Activated CD4-positive, alpha-beta T cell treated with anti-CD3 and anti-CD28 coated beads, Interleukin-2, amount 50 U/mL, for 4 hours (primary cell): ENCODE measurements at places on chromosomes 7 and 10.
A peak's percentile ranks its signal among the peaks of the same experiment; 100 is the strongest.

DNA sequence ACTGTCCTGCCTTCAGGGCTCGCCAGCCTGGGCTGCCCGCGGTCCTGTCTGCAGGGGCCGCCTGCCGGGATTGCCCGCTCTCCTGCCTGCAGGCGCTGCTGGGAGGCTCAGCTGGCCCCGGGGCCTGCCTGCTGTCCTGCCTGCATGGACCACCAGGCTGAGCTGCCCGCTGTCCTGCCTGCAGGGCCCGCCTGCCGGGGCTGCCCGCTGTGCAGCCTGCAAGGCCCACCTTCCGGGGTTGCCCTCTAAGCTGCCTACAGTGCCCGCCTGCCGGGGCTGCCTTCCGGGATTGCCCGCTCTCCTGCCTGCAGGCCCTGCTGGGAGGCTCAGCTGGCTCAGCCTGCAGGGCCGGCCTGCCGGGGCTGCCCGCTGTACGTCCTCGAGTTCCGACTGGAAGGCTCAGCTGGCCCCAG is 164.4 kb downstream of the GLRX3 start:
- DNase-seq, result peak; percentile 13

DNA sequence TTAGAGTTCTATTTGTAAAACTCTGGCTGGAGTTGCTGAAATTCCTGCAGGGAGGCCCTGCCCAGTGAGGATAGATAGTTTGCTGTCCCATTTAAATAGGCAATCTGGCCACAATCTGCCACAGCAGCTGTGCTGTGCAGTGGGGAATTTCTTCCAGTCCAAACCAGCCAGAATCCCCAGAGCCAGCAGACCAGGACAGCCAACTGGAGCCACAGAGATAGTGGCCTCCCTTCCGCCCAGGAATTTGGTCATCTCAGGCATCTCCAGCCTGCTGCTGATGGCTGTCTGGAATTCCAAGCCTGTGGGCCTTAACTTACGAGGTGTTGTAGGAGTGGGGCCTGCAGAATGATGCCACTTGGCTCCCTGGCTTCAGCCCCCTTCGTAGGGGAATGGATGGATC is 643.4 kb downstream of the DNAJB9 start:
- no peak for DNase-seq

DNA sequence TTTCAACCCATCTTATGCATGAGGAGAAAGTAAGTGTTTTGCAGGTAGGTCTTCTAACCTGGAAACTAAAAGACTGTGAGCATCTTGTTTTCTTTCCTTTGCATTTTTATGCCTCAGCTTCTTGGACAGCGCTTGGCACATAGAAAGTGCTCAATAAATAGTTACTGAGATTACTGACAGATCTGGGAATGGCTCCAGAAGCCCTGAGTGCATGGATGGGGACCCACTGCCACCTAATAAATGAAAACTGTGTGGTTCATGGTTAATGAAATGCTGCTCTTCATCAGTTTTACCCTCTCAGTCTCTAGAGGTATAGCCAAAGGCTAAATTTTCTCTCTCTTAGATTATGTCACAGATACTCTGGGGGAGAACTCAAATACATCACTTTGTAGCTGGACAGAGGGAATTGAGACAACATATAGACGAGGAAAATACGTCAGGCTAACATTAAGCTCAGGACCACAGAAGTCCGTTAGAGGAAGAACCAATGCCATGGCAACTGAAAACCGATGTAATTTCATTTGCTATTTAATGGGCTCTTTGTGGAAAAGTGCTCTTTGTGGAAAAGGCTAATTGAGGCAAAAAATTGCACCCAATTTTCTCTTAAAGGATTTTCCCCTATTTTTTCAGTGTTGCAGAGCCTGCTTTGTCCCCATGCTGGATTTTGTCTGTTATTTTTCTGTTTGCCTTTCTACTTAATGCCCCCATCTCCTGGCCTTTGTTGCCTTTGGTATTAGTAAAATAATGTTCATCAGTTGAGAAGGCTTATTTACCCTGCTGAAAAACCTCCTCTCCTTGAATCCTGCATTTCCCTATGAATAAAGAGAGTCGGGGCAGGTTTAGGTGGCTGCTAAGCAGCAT is 17.8 kb downstream of the ASB4 start:
- no peak for DNase-seq

- no peak for DNase-seq
These were observed 85.9 kb downstream of the SLIT1 start for GRCh38 chr10:97099868-97100267.

- no peak for DNase-seq
These were observed 6.9 kb downstream of the CISD1 start for GRCh38 chr10:58275908-58276307.

- DNase-seq, result no peak
These were observed 186.6 kb upstream of the PRSS1 start for GRCh38 chr7:142562688-142563087.

DNA sequence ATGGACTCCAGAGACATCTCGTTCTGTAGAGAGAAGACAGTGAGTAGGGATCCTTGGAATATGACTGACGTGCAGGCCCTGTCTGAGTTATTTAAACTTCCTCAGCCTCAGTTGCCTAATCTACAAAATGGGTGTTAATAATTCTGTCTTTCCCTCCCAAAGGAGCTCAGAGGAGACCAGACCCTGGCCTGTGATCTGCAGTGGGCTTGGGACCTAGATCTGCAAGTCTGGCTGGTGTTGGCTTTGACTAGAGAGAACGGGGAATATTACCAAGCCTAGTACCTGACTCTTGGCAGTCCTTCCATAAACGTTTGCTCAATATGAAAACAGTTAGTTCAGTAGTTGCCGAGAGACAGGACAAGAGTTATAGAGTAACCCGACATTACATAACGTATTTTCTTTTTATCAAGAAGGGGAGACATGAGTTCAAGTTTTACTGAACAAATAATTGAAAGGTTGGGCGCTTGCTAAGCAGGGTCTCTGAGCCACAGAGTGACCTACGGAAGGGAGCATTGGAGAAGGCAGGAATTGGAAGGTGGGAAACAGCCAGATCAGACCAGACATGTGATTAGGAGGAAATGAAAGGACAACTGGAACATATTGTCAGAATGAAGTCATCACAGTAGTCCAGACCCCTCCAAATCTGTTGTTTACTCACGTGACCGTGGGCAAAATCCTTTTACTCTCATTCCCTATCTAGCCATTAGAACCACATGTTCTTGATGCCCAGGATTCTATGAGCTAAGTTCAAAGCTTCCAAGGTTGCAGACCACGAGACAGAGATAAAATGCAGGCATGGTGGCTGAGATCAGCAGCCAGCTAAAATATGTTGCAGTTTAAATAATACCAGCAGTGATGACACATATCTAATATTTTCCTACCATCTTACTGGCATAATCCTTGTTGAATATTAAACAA is 10.9 kb upstream of the CYP3A4 start:
- no peak for DNase-seq

DNA sequence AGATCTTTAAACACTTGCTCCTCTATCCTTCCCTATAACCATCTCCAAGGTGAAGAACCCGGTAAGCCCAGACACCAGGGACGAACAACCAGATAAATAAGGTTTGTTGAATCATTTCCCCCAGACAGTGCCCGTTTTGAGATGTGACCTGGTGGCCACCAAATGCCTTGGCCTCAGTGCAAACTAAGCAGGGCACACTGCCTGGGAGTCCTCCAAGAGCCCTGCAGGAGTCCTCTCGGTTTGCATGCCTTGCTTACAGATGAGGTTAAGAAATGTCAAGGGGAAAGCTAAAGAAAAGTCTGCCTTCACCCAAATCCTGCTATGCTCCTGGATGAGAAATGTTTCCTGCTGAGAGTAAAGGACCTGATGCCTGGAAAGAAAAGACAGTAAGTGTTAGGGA is 31.6 kb downstream of the SLIT1 start:
- DNase-seq, result no peak

DNA sequence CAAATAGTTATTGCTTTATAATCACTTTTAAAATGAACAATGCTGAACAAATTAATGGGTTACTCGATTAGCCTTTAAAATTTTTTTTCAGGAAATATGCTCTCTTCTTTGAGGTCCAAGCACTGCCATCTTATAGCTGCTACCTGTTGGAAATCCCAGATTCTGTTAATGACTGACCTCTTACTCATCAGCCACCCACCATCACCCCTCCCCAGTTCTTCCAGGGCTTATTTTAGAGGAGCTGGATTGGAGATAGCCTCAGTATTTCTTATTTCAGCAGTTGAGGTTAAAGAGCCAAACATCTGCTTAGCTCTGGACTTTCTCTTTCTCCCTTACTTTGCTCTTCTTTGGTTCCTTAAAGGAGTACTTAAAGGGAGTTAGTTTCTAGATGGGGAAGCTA is 420.0 kb downstream of the EXOC4 start:
- no peak for DNase-seq

GRCh38 chr10:49050906-49051305 is 64.4 kb downstream of the VSTM4 start:
- DNase-seq, result no peak

DNA sequence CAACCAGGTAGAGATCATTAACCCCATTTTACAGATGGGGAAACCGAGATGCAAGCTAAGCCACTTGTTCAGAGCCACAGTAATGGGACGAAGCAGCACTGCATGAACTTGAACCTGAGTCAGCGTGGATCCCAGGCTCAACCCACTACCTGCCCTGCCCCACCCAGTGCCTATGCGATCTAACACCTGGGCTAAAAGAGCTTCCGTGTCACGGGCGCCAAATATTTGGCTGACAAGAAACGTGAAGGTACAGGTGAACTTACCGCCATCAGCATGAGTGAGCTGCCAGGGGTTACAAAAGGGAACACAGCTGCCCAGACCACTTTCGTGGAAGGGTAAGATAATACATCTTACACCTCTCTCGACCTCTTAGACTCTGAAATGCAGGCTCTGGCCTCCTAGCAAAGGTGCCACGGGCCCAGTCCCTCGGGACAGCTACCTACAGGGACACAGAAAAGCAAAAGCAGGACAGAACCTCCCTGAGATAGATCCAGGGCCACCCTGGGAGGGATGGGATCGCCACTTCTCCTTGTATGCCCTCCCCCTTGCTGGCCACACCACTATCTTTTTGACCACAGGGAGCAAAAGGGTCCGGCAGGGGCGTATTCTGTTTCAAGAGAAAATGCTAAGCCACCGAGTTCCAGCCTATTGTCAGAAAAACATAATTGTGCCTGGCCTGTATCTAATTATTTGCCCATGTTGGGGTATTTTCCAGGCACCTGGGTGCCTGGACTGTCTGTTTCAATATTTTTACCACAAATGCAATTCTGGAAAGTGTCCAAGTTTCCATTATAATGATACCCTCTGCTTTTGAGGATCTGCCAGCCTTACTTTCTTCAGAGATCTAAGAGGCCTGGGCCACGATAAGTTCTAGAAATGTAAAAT is 6.4 kb downstream of the CHST15 start:
- no peak for DNase-seq

DNA sequence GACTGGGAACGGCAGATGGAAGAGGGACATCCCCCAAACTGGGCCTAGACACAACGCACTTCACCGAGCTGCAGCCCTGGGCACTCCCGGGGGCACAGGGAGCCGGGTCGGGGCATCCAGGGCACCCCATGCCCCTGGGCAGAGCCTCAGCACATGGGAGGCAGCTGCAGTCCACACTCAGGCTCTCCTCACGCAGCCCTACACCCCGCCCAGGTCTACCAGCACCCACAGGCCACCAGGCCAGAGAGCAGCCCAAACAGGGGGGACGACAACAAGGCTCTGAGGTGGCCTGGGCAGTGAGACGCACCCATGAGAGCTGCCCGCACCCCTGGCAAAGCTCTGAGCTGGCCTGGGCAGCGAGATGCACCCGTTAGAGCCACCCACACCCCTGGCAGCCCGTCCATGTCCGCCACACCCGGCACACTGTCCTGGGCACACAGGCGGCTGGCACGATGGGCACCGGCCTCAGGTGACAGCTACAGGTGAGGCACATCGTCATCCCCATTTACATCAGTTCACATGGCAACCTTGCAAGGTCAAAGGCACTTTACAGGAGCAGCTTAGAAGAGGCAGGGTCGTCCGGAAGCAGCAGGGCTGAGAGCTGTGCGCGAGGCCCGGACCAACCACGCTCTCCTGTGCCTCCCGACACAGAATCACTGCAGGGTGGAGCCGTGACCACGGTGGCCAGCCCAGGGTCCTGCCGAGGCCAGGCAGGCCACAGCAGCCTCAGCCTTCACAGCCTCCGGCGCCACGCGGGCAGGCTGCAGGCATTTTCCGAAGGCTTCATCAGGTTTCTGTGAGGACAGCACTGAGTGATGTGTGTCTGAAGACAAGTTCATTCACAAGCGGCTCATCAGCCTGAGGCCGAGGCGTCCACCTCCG is 228.6 kb downstream of the MAD1L1 start:
- no peak for DNase-seq

DNA sequence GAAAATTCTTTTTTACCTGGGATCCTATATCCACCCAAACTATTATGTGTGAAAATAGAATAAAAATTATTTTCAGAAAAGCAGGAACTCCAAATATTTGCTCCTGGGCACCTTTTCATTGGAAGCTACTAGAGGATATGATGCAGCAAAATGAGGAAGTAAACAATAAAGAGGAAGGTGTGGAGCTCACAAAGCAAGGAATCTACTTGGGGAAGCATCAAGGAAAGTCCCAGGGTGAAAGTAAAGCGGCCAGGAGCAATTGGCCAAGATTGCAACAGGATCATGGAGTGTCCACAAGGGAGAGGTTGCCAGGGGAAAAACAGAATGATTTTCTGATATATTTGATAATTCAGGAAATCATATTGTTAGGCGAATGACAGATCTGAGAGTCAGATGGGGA is 80.8 kb downstream of the CARD11 start:
- no peak for DNase-seq

- no peak for DNase-seq
These were observed 205.7 kb downstream of the PARD3 start for GRCh38 chr10:34609287-34609940.

- DNase-seq, result no peak
These were observed 22.8 kb downstream of the PRKAG2 start for GRCh38 chr7:151853896-151854719.

GRCh38 chr7:33217595-33217994 is 88.2 kb downstream of the BBS9 start:
- DNase-seq, result no peak

DNA sequence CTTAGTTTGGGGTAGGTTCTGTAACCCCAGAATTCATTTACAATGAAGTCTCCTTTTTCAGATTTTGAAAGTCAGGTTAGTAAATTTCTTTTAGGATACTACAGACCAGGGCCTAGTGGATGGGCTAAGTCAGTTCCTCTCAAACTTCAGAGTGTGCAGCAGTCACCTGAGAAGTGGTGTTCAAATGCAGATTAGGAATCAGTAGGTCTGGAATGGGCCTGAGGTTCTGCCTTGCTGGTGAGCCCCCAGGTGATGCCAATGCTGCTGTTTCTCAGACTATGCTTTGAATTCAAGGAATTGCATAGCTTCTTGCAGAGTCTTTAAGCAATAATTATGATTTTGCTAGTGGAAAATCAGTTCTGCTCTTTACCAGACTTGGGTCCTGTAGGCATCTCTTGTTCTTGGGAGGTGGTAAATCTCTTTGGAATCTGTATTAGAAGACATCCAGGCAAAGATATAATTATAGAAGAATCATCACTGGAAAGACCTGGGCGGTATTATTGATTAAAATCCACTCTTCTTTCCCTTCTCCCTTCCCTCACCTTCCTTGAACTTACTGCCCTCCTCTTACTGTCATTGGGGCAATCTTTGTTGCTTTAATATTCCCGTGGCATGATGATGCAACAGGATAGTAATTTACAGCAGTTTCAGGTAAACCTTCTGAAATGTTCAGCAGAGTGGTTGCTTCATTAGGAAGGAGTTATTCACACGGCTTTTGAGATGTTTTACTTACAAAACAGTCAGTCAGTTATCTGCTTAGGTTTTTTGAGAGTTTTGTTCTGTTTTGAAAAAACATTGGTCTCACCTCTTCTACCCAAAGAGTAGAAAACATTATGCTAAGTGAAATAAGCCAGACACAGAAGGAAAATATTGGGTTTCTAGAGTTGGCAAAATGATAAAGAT is 87.2 kb downstream of the NRF1 start:
- DNase-seq, result no peak
